ENCODE measurements at places on chromosomes 6 and 20.

DNA sequence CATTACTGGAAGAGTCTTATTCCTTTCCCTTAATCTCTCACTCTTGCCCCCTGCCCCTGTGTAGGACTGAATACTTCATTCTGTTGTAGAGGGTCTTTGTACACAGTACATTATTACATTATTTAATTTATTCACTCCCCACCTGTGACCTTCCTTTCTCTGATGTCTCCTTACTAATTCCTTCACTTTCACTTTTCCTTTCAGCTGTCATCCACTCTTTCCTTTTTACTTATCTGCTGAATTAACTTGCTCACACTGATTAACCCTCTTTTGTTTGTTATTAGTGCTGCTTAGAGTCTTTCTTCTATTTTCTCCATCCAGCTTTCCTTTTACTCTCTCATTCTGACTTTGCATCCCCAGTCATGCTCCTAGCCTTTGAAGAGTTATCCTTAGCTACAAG is 6.5 kb upstream of the PGBD1 start:
- no peak for DNase-seq

DNA sequence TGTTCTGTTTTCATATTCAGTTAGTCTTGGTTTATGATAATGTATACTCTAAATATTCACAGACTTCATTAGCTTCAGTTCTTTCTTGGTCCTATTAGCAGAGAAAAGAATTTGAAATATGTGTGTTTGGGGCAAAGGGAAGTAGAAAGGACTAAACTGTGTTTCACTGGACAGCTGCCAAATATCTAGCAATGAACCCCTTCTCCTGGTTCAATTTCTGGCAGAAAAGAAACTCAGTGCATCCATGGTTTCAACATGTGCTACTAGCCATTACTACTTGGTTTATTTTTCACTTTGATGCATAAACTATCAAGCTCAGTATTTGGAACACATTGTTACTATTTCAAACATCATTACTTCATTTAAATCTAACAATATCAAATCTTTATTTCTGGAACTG is 43.6 kb downstream of the FBXL4 start:
- peak; percentile 24 for DNase-seq

DNA sequence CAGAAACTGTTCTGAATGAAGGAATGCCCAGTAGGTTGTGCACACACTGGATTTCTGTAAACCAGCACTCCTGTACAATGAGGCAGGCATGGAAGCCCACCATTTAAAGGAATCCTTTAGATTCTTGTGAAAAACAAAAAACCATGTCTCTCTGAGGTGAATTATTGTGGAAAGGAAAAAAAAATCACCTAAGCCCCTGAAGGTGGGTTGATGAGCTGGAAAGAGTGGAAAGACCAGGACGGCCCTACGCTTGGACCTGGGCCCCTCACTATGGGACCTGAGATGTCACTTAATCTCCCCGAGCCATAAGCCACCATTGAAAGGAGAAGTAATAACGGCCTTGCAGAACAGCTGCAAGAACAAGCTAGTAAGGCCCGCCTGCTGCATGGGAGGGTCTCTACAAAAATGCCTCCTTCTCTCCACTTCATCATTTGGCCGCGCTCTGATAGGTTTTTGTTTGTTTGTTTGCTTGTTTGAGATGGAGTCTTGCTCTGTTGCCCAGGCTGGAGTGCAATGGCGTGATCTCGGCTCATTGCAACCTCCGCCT is 68.8 kb downstream of the RAB44 start:
- no peak for DNase-seq

DNA sequence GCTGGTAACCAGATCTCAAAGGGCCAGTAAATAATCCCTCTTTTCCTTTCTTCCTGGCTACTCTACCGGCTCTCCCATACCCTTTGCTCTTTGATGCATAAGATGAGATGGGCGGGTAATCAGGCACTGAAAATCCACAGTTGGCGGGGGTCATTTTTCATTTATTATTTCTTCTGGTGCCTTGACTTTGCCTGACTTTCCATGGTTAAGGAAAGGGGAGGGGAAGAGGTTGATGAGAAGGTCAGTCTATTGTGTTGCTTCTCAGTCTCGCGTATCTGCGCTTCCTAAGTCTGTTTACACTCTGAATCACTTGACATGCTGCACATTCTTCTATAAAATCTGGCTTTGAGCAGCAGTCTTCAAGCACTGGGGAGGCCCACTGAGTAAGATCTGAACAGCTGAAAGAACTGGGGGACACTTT is 121.1 kb upstream of the HDGFL1 start:
- peak; percentile 86 for DNase-seq

GRCh38 chr6:105601541-105602236 is 198.8 kb upstream of the PREP start:
- peak; percentile 98 for DNase-seq

- no peak for DNase-seq
These were observed 8.3 kb downstream of the KIF3B start for GRCh38 chr20:32285621-32286371.
